Fibroblast of skin of right quadriceps (primary cell): ENCODE measurements at places on chromosomes 1 and 21.

GRCh38 chr1:7426780-7427604, 344.1 kb upstream of the VAMP3 start:
- peak; percentile 41 for DNase-seq

DNA sequence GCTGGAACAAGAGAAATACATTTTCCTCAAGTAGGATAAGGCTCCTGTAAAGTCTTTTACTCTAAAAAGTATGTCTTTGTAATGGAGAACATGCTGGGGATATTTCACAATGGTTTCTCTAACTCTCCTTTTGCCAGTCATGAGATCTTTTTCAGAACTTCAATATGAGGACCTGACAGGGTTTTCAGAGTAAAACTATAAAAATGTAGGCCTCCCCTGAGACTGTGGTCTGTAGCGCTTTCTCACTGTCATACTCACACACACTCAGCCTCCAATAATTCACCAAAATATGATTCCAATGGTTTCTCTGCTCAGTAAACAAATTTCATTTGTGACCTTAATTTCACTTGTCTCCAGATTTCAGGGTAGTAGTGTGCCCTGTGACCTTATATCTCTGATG, 440.1 kb upstream of the PTBP2 start:
- DNase-seq: peak; percentile 32

DNA sequence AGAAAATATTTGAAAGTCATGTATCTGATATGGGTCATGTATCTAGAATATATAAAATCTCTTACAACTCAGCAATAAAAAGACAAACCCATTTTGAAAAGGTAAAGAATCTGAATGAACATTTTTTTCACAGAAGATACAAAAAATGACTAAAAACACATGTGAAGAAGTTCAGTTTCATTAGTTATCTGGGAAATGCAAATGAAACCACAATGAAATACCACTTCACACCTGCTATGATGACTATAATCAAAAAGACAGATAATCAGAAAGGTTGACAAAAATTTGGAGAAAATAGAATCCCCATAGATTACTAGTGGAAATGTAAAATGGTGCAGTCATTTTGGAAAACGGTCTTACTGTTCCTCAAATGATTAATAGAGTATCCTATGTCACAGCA, 631.0 kb downstream of the MRPL39 start:
- DNase-seq: no peak

DNA sequence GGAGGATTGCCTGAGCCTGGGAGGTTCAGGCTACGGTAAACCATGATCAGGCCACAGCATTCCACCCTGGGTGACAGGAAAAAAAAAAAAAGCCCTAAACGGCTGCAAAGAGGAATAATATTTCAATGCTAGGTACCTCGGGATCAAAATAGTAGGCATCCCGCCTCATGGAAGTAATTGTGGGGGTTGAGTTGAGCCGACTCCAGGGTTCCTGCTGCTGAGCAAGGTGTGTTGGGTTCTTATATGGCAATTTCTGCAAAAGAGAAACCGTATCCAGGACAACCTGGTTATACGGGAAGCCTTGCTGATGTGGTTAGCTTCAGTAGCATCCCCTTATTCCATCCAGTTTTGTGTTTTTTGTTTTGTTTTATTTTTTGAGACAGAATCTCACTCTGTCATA, 6.1 kb upstream of the ELAPOR1 start:
- DNase-seq: no peak

- DNase-seq: no peak
These were observed 124.7 kb upstream of the WNT4 start for GRCh38 chr1:22267413-22268175.

- no peak for DNase-seq
These were observed 28.8 kb upstream of the CD84 start for GRCh38 chr1:160608057-160608456.

DNA sequence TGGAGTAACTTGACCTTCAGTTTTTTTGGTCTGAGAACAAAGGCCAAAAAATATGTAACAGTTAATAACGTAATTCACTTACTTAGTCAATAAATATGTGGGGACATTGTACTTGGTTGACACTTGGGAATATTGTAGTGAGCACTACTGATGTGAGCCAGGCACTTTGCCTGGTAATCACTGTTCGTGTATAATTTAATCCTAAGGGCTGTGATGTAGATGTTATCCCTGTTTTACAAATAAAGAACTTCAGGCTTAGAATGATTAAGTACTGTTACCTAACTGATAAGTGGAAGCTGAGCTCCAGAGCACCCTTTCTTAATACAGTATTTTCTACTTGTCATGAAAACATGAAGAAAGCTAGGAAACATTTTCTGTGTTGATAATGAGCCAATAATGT, 28.0 kb downstream of the PTBP2 start:
- DNase-seq: no peak

- no peak for DNase-seq
These were observed 633.5 kb downstream of the PTPRU start for GRCh38 chr1:29869802-29870201.

DNA sequence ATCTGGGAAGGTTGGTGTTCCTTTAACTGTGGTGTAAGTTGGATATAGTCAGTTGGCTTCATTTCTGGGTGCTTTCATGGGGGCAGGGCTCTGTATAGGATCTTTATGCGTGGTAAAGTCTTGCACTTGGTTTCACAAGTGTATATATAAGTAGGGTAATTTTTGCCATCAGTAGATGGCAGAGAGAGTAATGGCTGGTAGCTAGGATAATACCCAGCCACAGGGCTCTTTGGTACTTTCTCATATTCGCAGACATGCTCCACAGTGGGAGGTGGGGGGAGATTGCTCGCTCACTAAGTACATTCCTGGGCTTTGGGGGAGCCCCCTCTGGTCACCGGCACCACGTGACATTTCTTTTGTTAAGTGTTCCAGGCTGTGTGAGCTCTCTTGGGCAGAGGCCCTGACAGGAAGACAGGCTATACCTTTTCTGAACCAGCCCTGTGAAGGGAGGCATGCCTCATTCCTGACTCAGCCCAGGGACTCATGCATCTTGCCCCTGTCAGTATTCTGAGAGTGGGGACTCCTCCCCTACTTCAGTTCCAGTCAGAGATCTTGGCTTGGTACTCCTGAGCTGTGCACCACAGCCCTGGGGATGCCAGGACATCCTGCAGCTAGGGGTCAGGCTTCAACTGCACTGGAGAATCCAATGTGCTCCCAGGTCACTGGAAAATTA, 37.6 kb downstream of the FCRL2 start:
- no peak for DNase-seq

GRCh38 chr1:41860214-41860613, 58.5 kb downstream of the HIVEP3 start:
- DNase-seq: no peak

GRCh38 chr1:12495725-12496124, 122.3 kb downstream of the DHRS3 start:
- no peak for DNase-seq

- no peak for DNase-seq
These were observed 224.4 kb upstream of the POU3F1 start for GRCh38 chr1:38270849-38271633.

DNA sequence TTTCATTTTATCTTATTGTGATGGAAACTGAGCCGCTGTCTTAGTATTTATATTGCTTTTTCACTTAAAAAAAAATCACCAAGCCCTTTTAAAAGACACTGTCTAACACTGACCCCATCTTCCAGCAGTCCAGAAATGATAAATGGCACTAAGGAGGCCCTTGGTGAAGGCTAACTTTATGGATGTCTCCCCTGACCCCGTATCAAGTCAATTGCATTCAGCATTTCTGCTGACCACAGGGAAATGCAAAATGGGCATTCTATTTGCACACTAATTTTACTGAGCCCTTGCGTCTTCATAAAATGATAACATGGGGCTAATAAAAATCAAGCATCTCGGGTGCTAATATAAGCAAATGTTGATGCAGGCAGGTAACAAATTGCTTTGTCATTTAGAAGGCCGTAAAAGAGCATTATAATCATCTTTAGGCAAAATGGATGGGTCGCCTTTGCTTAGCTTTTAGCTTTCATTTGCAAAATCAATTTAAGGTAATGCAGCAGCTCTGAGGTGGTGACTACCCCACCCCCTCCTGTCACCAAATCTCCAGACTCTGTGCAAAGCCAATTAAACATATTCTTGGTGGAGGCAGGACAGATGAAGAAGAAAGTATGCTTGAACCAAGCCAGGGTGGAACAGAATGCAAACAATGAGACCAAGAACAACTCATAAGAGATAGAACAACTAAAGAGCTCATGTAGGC, 110.8 kb downstream of the BEND5 start:
- no peak for DNase-seq

DNA sequence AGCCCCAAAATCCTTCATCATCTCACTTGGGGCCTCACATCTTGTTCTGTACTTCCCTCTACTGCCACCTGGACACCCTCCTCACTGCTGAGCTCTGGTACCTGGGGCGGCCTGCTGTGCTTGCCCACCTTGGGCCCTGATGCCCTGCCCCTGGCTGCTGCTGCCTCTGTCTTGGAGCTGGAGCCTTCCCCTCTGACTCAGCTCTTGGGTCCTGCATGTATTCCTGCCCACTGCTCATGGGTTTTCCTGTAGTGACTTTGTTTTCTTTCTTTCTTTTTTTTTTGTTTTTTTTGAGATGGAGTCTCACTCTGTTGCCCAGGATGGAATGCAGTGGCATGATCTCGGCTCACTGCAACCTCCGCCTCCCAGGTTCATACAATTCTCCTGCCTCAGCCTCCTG, 37.5 kb downstream of the TRAPPC10 start:
- no peak for DNase-seq

DNA sequence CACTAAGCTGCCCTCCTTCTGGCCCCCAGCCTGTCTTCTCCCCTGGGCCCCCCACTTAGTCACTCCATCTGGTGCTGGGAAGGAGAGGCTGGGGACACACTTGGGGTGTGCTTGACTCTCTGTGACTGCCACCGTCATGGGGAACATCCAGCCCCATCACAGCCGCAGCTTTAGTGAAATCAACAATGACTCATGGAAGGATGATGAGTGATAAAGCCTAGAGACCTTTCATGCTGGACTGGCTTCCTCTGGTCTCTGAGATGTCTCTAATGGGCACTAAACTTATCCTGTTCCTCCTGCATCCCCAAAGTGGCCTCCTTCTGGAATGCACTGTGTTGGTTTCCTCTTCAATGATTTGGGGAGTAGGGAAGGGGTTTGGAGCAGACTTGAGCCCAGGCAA, 172.9 kb downstream of the GRIK3 start:
- DNase-seq: no peak

- DNase-seq: no peak
These were observed 39.8 kb upstream of the LRP8 start for GRCh38 chr1:53367503-53368313.

DNA sequence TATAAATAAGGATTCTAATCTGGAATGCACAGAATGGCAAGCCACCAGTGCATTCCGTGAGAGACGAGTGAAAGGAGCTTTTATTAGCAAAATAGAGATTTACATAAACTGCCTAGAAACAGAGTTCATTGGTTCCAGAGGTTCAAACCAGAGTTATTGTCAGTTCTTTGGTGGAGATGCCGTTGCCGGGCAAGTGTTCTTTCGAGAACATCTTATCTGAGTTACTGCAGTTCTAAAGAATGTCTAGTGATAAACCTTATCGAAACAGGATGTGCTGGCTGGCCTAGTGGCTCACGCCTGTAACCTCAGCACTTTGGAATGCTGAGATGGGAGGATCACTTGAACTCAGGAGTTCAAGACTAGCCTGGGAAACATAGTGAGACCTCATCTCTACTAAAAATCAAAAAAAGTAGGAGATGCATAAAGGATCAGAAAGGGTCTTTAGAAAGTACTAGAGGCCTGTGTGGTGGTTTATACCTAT, 19.9 kb upstream of the EVI5 start:
- peak; percentile 83 for DNase-seq

- no peak for DNase-seq
These were observed 213.1 kb downstream of the HHAT start for GRCh38 chr1:210541680-210542358.

GRCh38 chr1:167455786-167456446, 62.4 kb downstream of the CD247 start:
- DNase-seq: no peak

GRCh38 chr1:106879538-106879937, 176.9 kb upstream of the PRMT6 start:
- DNase-seq: no peak

GRCh38 chr1:214404571-214405213, 123.7 kb downstream of the SMYD2 start:
- DNase-seq: peak; percentile 45

GRCh38 chr1:220631238-220631815, 58.8 kb upstream of the C1orf115 start:
- peak; percentile 8 for DNase-seq

GRCh38 chr1:18512883-18513282, 32.2 kb downstream of the KLHDC7A start:
- DNase-seq: no peak

DNA sequence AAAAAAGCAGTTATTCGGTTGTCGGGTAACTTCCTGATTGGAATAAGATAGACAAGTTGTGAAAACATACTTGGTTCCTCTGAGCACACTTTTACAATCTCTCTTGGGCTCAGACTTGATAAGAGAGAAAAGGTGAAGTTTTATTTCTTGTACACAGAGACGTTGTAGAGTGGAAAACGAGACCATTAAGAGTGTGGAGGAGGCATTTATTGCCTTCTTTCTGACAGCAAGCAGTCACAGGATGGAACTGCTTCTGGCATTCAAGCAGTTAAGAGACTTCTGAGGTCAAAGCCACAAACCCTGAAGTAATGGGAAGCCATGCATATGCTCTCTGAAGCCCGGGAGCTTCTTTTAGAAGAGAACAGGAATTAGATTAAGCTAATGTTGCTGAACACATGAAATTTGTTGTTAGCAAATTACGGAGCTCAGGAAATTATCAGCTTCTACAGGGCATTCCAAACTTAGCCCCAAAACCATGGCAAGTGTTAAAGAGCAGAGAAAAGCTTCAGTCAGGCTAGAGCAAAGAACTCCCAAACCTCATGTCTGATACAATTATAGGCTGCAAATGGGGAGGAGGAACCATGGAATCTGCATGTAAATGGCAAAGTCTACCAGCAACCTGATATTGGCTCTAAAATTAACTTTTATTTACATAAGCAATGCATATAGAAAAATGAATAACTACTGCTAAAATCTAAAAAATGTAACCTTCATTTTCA, 26.0 kb downstream of the S1PR1 start:
- DNase-seq: no peak

DNA sequence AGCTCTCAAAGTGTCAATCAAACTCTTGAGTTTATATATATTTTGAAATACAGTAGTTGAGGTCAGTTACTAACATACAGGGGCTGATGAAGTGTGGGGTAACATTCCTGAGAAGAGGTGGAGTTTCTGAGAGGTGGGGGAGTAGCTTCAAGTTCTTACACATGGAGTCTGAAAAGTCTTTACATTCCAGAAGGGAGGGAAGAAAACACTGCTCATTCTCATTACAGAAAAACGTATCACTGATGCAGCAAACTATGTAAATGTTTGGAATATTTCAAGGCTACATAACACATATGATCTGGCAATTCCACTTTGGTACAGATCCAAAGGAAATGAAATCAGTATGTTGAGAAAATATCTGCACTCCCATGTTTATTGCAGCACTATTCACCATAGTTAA, 1065.8 kb upstream of the B3GALT2 start:
- DNase-seq: peak; percentile 93

GRCh38 chr1:34590211-34590623, 164.6 kb upstream of the GJB5 start:
- DNase-seq: no peak
